ENCODE measurements at places on chromosomes 2 and 18.

GRCh38 chr2:216318521-216318874 is 53.8 kb downstream of the MARCHF4 start:
- DNase-seq: no peak

- DNase-seq: no peak
Observed at GRCh38 chr2:105641389-105641811, 103.3 kb upstream of the NCK2 start.

DNA sequence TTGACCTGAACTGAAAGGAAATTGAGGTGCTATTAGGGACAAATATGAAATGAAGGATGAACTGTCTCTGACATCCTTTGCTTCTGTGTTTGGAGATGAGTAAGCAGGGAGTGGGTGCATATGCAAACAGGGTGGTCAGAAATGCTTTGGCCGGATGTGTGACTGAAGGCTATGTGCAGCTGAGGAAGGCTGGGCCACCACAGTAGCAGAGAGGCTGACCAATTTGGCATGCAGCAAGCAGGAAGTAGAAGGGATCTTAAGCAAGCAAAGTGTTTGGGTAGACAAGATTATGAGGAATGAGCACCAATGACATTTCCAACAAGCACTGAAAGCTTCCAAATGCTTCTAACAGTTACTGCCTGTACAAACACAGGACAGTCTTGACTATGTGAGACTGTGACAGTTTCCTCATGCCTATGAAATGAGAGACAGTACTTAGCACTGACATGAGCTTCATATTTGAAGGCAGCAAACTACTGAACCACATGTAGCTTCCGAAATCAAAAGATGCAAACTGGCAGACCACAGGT is 3.3 kb upstream of the ACTR3 start:
- no peak for DNase-seq

- no peak for DNase-seq
Observed at GRCh38 chr18:3679241-3679640, 229.3 kb downstream of the TGIF1 start.

DNA sequence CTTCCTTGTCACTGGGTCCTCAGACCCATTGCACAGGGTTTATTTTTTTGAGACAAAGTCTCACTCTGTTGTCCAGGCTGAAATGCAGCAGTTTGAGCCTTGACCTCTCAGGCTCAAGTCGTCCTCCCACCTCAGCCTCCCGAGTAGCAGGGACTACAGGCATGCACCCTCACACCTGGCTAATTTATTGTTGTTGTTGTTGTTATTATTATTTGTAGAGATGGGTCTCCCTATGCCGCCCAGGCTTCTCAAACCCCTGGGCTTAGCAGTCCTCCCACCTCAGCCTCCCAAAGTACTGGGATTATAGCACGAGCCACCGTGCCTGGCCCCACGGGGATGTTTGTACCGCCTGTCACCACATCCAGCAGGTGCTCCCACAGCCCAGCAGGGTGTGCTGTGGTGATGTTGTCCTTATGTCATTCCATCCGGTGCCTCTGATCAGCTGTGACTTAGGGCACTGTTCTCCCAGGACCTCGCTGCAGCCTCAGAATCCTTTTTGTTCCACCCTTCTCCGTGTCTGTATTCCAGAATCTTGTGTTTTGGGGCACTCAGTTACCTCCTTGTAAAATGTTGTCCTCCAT is 182.3 kb downstream of the INO80D start:
- no peak for DNase-seq

DNA sequence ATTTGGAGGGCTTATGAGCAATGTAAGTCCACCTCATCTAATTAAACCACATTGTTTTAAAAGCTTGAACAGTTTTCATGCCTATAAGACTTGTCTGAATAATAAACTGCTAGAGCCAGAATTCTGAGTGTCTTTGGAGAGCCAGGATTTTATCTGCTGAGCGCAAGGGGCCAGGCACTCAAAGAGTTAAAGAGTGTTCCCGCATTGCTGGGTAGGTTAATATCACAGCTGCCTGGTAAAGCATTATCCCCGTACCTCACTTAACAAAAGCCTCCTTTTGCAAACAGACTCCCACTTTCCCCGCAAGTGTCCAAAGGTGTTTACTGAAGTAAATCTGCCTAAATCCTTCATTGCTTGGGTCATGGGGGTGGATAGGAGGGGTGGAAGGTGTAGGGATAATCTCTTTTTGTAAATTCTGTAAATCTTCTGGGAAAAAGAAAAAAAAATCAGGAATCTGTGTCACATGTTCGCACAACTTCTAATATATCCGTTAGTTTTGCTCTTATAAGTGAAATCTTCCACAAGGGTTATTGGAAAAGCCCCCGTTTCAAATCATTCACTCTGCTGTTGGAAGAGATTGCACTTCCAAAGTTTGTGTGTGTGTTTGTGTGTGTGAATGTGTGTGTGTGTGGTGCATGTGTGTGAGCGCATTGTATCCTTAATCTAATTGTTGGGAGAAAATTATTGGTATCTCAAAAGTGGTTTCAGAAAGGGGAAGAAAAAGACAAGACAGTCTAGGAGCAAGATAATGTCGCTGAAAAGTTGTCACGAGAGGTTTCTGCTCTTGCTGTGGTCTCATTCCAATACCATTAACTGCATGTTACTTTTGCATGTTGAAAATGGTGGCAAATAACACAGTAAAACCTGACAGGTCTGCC is 10.7 kb downstream of the ZEB2 start:
- no peak for DNase-seq

- no peak for DNase-seq
Observed at GRCh38 chr2:72991980-72992733, 74.8 kb downstream of the EMX1 start.

DNA sequence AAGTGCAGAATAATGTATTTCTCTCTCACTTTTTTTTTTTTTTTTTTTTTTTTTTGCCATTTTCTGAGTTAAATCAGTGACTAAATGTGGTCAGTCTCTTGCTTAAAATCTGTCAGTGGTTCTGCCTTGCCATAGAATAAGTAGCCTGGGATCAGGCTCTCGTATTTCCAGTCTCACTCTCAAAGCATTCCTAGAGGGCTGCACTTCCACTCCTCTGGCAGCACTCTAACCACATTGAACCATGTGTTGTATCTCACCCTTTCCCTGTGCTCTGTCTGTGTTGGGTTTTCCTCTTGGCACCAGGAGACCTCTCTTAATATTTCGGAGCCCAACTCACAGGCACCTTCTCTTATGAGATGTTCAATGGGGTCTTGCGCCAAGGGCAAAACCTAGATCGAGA is 304.4 kb downstream of the CTNNA2 start:
- no peak for DNase-seq

- DNase-seq: no peak
Observed at GRCh38 chr18:79630281-79631095, 49.1 kb upstream of the CTDP1 start.

- DNase-seq: no peak
Observed at GRCh38 chr2:160695402-160696086, 201.9 kb upstream of the RBMS1 start.

GRCh38 chr2:47072018-47072691 is 83.0 kb downstream of the STPG4 start:
- DNase-seq: peak; percentile 51

DNA sequence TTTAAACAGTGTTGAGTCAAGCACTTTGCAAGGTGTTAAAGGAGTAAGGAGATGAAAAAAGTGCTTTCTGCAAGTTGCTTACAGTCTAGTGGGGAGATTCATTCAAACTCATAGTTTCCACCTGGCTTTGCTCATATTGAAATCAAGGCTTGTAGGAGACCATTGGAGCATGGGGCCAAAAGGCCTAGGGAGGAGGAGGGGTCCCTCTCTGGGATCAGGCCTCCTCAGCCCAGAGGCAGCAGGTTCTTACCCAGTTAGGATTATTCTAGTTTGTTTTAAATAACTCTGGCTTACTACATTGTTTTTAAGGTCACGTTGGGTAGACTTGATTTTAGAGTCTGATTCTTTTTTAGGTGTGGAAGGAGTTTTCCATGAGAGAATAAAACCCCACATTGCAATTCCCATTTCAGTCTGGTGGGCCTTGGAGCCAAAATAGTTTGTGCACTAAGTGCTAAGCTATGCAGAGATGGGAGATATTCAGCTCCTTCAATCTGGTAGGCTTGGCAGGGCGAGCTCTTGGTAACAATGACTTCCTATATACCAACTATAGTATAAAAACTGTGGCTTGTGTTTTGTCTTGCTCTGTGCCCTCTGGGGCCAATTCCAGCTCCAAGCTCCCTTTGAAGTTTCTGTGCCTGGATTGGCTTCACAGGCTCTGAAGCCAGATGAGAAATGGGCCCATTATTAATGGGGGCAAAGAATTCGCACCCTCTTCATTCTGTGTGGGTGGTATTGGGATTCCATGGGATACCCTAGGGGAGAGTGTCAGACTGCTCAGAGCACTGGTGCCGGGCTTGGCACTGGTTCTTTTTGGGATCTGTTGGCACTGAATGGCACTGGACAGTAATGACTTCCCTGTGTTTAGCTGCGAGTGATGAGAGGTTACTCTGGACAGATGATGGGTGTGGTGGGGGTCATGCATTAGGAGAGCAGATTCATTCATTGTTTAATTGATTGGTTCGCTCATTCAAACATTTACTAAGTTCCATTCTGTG is 301.1 kb downstream of the MYCN start:
- no peak for DNase-seq

- no peak for DNase-seq
Observed at GRCh38 chr2:122999821-123000220, 1025.3 kb upstream of the CNTNAP5 start.

DNA sequence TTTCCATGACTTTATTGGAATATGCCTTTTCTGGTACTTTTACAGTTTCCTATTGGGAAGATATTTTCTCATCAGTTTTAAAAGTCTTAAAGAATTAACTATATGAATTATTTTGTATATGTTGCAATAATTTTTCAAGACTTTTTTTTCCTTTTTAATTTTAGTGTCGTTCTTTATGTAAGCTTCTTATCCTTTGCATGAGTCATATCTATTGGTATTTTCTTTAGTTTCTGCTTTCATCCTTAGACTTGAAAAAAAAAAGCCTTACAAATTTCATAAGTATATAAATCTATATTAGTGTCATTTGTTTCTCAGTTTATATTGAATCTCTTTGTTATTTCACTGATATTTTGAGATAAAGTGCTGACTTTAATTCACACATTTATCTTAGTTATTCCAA is 94.9 kb downstream of the DSEL start:
- DNase-seq: no peak

- DNase-seq: no peak
Observed at GRCh38 chr2:205261516-205262020, 420.7 kb upstream of the NRP2 start.

GRCh38 chr2:204505488-204505887 is 39.8 kb upstream of the PARD3B start:
- no peak for DNase-seq

GRCh38 chr18:6819332-6819731 is 89.8 kb downstream of the ARHGAP28 start:
- DNase-seq: no peak

- DNase-seq: no peak
Observed at GRCh38 chr2:156748221-156748620, 312.0 kb downstream of the GPD2 start.

DNA sequence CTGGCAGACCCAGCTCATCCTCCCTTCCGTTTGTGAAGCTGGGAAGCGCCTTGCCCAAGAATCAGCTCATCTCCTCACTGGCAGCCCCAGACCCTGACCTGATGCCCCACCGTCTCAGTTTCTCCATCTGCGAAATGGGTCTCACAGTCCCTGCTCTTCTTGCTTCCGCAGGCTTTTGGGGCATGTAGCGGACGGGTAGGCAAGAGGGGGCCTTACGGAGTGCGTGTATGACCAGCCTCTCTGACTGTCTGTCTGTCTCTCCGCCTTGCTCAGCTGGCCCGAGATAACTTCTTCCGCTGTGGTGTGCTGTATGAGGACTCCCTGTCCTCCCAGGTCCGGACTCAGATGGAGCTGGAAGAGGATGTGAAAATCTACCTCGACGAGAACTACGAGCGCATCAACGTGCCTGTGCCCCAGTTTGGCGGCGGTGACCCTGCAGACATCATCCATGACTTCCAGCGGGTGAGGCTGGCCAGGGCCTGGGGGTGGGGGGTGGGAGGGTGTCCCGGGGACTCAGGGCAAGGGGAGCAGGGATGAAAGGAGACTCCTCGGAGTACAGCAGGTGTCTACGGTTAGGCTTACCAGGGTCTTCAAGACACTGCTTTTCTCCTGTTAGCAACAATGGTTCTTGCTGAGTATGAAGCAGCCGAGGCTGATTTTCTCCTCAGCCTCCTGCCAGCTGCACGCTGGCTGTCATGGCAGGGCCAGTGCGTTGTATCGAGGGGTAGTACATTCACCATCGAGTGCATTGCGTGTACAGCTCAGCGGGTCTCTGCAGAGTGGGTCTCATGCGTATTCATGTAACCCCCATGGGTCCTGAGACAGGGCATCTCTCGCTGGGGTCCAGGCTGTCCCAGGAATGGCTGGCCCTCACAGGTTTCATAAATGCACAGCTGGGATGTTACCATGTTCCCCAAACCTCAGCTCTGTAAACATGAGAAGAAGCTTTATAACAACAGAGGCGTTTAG is 10.9 kb downstream of the ITM2C start:
- DNase-seq: no peak

- peak; percentile 13 for DNase-seq
Observed at GRCh38 chr18:28147674-28148171, 29.2 kb downstream of the CDH2 start.

GRCh38 chr2:237472187-237472712 is 14.8 kb upstream of the MLPH start:
- no peak for DNase-seq

- DNase-seq: no peak
Observed at GRCh38 chr18:3583873-3584247, 133.9 kb downstream of the TGIF1 start.

DNA sequence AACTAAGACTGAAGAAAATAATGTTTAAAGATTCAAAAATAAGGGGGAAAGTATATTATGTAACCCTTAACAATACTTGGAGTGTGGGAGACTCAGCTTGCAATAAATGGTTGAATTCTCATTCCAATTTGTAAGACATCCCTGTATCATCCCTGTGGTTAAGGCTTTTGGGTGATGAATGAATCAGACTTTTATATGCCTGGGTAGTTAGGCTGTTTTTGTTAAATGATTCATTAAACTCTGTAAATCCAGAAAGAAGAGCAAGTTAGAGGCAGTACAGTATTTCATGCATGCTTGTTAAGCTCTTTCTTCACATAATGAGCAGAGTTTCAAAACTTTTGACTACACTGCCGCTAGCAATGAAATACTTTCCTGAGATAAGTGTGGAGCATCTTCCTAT is 948.8 kb downstream of the SOCS6 start:
- no peak for DNase-seq

- DNase-seq: no peak
Observed at GRCh38 chr2:20130821-20131645, 79.6 kb upstream of the LAPTM4A start.

- DNase-seq: no peak
Observed at GRCh38 chr2:75920859-75921551, 210.3 kb upstream of the GCFC2 start.
